HT1080 (cell line): ENCODE measurements at places on chromosomes 6 and 20. TPM values are rescaled to one million over a fixed set of nuclear protein-coding genes. Genes with fewer than 3 reads are reported as not detected.

The SNX3 gene
- 122 and 149 TPM in 2 replicates for total RNA-seq

DNA sequence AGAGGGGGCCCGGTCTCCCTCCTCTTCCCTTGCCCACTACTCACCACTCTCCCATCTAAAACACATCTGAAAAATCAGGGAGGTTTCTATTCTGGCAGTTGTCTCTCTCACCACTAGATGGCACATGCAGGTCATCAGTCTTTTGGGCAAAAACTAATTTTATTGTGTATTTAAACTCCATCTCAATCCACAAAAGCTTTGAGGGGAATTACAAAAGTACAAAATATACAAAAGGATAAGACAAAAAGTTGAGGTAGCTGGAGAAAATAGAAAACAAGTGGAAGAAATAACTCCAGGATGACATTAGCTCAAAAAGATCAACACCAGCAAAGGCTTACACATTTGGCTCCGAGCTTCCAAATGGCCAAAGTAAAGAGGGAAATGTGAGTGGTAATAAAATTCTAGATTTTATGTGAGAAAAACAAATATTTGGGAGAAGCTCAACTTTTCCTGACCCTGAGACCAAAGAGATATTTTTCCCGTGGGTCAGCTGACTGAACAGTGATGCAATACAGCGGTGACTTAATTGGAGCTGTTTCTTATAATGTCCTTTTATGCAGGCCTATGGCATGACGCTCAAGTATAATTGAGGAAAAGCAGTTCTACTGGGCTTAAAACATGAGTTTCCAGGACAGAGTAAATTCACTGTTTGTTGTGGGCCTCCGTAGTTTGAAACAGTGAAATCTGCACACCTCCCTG lies 79.8 kb upstream of the CHD6 start:
- peak; percentile 39 for DNase-seq

DNA sequence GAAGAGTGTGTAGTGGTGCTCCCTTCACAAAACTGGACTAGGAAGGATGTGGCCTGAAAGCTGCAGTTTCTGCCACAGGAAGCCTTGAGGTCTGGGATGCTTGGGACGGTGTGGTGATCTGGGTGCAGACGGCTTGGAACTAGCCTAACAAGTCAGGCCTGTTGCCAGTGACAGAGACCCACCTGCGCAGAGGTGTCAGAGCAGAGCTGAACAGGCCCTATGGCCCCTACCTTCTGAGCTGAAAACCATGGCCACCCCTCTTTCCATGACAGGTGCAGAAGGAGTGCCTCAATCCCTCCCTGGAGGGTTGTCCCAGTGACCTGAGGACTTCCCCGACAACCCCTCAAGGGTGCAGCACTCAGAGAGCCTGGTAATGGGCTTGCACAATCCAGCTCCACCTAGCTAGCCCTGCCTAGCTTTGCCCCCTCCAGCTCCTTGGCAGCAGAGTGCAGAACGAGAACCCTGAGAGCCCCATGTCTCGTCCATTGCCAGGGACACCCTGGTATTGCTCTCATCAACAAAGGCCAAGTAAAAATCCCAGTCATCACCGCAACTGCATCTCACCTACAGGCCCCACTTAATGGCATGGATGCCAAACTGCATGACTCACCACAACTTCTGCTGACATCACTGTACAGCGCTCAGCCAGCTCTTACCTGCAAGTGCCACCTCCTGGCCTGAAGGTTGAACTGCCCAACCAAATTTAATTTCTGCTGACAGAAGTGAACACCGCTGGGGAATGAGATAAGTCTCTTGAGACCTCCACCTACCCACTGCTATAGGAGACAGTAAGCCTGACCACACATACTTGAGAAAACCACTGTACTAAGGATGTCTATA lies 563.1 kb downstream of the TFAP2A start:
- DNase-seq, result peak; percentile 85

DNA sequence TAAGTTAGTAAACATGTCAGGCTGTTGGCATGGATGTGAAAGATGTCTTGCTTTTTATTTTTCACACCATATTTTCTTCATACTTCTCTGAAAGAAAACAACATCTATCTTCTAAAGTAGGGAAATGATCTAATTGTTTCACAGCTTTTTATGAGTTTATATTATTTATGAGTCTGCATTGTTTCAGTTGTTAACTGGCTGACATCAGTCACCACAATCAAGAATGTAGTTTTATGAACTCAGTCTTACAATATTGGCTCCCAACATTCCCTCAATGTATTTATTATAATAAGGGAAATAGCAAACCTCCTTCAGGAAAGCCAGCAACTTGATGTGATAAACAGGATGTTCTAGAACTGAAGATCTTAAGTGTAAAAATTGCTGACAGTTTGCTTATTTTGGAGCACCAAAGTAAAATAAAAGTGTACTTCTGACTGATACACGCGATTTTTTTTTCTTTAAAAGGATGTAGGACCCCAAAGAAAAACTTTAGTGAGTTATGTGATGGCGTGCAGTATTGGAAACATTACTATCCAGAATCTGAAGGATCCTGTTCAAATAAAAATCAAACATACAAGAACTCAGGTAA lies 106.0 kb downstream of the ADGRG6 start:
- no peak for DNase-seq

DNA sequence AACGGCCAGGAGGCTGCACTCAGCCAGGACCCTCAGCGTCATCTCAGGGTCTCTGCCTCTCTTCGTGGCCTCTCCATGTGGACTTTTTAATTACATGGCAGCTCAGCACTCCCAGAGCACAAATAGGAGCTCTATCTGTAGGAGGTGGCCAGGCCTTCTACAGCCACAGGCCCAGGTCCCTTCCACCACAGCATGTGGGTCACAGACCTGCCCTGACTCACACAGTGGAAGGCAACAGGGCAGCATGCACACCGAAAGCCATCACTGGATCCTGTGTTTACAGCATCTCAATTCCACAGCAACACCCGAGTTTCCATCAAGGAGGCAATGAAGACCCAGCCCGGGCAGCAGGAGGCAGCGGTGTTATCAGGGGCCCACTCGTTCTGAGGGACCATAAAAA lies 65.8 kb upstream of the CD93 start:
- no peak for DNase-seq
